ENCODE measurements at places on chromosomes 1 and 21.

GRCh38 chr1:23759277-23759676 lies 16.0 kb downstream of the ELOA start:
- no peak for DNase-seq

GRCh38 chr21:41477641-41478318 lies 30.2 kb downstream of the TMPRSS2 start:
- peak; percentile 31 for DNase-seq

- no peak for DNase-seq
Observed at GRCh38 chr1:46816930-46817329, 18.1 kb downstream of the CYP4B1 start.

GRCh38 chr1:56831871-56832693 lies 12.9 kb upstream of the FYB2 start:
- peak; percentile 75 for DNase-seq

- no peak for DNase-seq
Observed at GRCh38 chr1:218262259-218262658, 22.8 kb upstream of the RRP15 start.
